GM23338 (cell line): ENCODE measurements at places on chromosomes 4 and X. TPM values are rescaled to one million over a fixed set of nuclear protein-coding genes. Genes with fewer than 3 reads are reported as not detected.
A peak's percentile ranks its signal among the peaks of the same experiment; 100 is the strongest.

DNA sequence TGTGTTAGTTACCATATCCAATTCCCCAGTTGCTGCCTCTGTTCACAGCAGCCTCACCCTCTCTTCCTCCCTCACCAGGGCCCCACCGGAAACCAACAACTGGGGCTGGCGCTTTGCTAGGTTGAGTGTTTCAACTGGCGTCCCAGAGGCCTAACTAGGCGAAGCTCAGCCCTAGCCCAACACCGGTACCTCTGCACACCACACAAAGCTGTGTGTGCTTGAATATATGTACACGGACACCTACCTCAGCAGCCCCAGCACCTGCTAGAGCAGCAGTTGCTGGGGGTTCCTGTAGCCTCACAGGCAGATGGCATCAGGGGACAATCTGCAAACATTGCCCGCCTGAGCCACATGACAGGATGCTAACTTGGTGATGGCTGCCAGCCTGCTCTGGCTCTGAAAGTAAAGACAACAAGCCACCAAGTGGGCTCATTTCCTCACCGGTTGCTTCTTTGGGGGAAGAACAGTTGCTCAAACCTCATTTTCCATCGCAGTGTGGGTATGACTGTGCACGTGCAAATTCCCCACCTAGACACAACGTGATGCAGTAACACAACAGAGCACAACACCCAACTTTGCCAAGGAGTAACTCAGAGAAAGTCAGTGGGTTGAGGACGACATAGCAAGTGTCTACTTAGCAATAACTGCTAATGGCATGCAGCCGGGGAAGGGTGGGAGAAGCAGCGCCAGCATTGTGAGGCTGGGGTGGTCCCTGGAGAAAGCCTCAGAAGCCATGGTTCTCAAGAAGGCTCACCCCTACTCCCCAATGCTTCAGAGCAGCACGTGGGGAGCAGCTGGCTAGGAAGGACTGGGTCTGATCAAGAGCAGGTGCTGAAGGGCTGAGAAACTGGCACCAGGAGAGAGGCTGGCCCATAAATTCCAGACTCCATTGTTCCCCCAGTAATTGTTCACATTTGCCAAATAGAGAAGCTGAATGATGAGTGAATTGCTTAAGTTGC lies 139.5 kb downstream of the SH3KBP1 start:
- no peak for DNase-seq

DNA sequence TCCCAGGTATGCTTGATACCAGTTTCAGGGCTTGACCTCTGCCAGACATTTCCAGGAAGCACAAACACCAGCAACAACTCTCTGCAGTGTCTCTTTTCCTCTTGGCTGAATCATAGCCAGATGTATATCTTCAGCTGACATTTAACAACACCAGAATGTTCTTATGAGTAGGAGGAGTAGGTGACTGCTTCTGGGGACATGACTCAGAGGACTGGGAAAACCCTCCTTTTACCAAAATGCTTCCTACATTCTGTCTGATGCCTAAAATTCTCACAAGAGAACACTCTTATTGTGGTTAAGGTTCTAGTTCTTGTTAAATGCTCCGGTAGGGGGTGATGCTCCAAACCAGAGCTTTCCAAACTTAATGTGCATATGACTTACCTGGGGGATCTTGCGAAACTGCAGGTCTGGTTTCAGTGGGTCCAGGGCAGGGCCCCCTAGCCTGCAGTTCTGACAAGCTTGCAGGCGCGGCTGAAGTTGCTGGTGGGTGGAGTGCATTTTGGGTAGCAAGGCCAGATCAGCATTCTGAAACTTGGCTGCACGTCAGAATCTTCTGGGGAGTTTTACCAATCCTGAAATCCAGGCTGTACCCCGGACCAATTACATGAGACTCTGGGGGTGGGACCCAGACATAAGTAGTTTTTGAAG lies 329.3 kb upstream of the RPS6KA3 start:
- peak; percentile 0 for DNase-seq

GRCh38 chrX:48753708-48754228 lies 7.8 kb upstream of the GLOD5 start:
- no peak for DNase-seq

The BEX2 gene
- 37.5 and 49.8 TPM in 2 replicates for total RNA-seq

The HOPX gene
- not detected in 2 replicates for total RNA-seq
